Stimulated activated CD4-positive, alpha-beta T cell treated with anti-CD3 and anti-CD28 coated beads, Interleukin-1b, Interleukin-23, amount 100 ng/mL, for 24 hours (primary cell): ENCODE measurements at places on chromosomes 11 and 22.

DNA sequence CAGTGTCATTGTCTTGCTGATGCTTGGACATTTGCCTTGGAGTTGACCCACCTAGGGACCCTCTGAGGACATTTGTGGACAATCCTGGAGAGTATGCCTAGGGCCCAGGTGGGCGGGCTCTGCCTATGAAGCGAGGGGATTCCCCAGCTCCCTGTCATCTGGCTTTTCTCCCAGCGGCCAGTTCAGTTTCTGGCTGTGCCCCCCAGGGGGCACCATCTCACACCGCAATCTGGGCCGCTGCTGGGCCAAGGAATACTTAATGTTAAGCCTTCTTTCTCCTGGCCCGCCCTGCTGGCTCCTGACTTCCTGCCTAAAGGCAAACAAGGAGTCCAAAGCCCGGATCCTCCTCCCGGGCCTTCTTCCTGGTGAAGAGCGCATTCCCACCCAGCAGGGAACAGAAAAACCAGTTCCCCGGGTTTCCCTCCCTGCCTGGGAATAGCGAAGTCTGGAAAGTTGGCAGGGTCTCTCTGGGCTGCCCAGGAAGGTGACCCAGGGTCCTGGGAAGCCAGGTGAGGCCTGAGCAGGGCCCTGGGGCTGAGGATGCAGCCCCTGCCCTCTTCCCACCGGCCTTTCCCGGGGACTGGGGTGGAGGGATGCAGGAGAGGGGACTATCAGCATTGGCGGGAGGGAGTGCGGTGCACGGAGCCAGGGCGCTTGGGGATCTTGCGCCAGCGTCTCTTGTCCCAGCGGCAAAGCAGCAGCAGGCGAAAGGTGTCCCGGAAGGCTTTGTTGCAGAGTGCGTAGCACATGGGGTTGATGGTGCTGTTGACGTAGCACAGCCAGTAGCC lies 11.9 kb downstream of the CHRM1 start:
- DNase-seq, result no peak

DNA sequence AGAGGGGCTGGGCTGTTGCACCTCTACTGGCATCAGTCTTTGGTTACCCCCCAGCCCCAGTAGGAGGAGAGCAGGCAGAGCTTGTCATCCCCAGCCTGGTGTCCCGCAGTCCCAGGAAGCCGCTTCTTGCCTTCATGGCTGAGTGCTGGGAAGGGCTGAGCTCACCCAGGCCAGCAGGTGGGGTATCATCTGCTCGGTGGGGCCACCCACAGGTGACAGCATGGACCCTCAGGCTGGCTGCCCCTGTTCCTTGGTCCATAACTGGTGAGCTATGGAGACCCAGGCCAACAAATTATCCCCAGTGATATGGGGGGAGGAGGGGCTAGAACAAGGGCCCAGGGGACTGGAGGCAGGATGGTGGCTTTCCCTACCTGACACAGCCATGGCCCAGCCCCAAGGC lies 6.5 kb upstream of the RHOD start:
- DNase-seq, result no peak

GRCh38 chr11:18071098-18071705 lies 25.1 kb upstream of the TPH1 start:
- DNase-seq, result no peak

DNA sequence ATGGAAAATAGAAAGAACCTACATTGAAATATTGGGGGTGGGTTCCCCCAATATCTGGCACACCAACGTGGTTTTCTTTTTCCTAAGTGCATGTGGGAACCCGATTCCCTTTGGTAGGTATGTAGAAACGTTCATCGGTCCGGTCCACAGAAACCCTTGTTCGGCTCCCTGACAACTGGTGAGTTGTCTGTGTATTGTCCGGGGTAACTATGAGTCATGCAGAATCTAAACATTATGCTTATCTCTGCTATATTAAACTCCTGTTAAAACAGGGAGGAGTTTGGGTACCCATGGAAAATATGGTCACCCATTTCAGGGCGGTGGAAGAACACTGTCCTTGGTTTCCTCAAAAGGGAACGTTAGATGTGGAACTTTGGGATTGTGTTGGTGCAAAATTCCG lies 25.1 kb upstream of the ALDH3B2 start:
- no peak for DNase-seq

DNA sequence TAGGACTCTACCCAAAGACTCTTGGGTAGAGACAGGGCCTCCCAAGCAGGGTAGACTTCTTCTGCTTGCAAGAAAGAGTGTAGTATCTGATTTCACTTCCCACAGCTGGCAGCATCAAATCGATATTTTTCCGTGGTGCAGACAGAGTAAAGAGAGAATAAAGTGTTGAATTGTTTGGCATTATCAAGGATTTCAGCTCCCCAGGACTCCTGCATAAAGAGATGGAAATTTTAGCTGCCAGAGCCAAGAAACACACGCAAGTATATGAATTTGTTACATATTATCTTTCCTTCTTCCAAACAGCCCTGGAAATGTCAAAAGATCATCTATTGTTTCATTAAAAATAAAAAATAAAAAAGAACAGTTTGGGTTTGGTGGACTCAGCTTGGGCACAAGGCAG lies 136.8 kb downstream of the PKNOX2 start:
- no peak for DNase-seq

DNA sequence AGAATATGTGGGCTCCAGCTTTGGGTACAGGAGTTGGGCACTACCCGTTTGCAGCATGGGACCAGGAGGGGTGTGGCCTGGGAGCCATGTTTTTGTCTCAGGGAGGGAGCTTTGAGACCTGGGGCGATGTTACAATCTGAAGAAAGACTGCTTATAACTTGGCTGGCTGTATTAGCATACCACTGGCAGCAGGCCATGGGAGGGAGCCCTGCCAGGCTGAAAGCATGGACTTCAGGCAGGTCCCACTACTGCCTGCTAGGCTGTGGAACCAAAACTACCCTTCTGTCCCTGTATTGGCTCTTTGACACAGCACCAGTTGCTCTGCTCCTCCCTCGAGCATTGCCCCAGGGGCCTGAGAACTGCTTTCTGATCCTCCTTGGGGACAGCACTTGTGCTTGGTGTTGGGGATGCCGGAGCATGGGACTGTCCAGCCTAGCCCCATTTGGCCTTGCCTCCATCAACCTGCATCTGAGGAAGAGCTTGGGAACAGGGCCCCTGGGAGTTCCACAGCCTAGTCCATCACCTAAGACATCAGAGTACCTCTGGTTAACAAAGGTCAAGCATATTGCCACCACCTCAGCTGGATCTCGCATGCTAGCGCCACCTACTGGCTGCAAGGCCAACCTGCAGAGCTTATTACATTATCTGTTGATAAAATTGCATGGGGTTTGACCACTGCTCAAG lies 217.4 kb downstream of the SBF2 start:
- peak; percentile 9 for DNase-seq

- no peak for DNase-seq
Observed at GRCh38 chr11:118000067-118000849, 14.1 kb downstream of the IL10RA start.

DNA sequence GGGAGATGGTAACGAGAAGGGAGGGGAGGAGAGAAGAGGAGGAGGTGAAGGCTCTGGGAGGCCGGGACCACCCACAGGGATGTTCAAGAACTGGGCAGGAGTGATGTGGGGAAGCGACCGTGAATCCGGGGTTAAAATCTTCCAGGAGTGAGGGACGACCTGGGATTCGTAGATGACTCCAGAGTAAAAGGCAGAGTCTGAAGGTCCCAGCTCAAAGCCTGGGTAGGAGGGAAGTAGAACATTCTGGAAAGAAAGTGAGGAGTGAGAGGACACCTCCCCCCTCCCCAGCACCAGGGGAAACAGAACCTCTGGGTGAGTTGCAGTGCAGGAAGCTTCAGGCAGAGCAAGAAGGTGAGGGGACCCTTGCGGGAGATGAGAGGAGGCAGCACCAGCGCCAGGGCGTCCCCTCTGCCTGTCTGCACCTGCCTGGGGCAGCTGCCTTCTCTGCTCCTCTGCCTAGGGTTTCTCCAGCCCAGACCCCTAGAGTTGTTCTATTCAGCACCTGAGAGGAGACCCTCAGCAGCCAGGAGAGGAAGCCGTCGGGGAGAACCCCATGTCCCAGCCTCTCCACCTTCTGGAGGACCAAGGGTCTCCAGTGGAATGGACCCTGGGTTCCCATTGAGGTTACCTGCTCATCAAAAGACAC lies 49.7 kb downstream of the LINC01488 start:
- DNase-seq, result no peak

- no peak for DNase-seq
Observed at GRCh38 chr11:47060807-47061206, 115.9 kb downstream of the ARFGAP2 start.

DNA sequence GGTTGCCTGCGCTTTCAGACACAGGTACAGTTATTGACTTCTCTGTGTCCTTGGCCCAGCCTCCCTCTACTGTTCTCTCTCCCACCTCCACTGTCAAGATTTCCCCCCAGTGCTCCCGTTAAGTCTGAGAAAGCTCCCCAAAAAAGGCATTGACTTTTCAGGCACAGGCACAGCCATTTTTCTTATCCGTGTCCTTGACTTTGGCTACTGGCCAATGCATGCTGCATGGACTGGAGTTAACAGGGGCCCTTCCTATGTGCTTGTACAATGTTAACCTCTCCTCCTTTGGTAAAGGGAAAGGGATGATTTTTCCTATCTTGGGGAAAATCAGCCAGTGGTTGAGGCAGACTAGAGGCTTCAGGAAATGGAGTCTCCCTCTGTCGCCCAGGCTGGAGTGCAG lies 4.3 kb downstream of the APOL5 start:
- no peak for DNase-seq

GRCh38 chr11:18321578-18321968 lies 367 bp downstream of the HPS5 start:
- DNase-seq, result no peak

DNA sequence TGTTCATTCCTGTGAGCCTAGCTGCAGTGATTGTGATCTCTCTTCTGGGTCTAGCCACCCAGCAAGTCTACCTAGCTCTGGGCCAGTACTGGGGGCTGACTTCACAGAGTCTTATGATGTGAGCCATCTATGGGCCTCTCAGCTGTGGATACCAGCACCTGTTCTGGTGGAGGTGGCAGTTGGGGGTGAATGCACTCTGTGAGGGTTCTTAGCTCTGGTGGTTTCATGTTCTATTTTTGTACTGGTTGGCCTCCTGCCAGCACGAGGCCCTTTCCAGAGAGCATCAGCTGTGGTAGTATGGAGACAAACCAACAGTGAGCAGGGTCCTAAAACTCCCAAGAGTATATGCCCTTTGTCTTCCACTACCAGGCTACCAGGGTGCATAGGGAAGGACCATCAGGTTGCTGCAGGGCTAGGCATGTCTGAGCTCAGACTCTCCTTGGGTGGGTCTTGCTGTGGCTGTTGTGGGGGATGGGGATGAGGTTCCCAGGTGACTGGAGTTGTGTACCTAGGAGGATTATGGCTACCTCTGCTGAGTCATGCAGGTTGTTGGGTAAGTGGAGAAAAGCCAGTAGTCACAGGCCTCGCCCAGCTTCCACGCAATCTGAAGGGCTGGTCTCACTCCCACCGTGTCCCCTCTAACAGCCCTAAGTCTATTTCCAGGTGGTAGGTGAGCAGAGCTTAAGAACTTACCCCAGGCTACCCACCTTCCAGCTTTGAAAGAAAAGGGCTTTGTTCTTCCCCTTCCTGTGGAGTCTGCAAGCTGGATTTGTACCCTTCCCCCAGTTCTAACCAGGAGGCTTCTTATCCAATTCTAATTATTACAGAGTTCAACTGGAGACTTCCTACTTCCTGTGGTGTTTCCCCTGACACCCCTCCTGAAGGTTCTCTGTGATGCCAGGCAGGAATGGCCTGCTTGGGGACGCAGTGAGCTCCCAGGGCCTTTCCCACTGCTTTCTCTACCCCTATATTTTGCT lies 250.7 kb downstream of the LUZP2 start:
- DNase-seq, result no peak

DNA sequence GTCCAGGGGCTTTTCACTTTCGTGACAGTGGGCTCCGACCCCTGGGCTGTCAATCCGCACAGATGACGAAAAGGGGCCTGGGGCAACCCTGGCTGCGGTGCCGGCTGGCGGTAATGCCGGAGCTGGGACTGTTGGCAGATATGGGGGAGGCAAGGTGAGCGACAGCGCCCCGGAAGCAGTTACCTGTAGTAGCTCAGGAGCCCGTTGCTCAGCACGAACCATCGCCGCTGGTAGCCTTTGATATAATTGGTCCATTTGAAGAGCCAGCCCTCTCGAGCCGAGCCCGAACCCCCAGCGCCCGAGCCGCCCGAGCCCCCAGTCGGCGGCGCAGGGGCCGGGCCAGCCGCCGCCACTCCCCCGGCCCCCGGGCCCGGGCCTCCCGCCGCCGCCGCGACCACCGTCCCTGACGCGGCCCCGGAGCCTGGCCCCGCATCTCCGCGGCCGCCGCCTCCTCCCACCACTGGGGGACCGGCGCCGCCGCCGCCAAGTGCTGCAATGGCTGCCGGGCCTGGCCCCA lies 396 bp downstream of the OSBP start:
- peak; percentile 30 for DNase-seq

GRCh38 chr11:71358963-71359567 lies 89.1 kb downstream of the DHCR7 start:
- DNase-seq, result no peak
